ENCODE measurements at places on chromosomes 2 and 18.

GRCh38 chr2:39547811-39548719 lies 111.0 kb upstream of the MAP4K3 start:
- no peak for DNase-seq

GRCh38 chr2:11914455-11914854 lies 168.0 kb downstream of the LPIN1 start:
- DNase-seq, result no peak

GRCh38 chr2:68278169-68278568 lies 25.8 kb upstream of the PPP3R1 start:
- no peak for DNase-seq

DNA sequence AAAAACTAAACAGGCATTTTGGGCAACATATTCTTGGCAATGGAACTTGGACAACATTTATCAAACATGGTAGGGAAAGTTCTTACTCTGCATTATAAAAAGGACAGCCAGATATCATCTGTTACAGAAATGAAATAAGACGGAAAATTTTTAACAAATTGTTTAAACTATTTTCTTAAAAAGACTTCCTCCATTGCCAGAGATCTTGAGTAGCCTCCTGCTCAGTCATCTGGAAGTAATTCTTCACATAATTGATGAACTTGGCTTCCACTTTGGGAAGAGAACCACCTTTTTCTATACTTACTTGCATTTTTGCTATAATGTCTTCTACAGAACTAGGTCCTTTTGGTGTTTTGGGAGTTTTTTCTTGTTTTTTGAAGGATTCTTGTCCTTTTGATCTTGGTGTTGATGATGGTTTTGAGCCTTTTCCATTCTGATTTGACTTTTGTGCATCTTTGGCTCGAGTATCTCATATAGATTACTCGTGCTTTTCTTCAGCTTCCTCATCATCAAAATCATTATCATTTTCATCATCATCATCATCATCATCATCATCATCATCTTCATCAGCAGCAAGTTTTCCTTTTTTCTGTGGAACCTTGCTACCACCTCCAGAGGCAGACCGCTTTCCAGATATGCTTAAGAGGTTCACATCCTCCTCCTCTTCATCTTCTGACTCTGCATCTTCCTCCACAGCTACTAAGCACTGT lies 66.2 kb downstream of the CD28 start:
- DNase-seq, result no peak

DNA sequence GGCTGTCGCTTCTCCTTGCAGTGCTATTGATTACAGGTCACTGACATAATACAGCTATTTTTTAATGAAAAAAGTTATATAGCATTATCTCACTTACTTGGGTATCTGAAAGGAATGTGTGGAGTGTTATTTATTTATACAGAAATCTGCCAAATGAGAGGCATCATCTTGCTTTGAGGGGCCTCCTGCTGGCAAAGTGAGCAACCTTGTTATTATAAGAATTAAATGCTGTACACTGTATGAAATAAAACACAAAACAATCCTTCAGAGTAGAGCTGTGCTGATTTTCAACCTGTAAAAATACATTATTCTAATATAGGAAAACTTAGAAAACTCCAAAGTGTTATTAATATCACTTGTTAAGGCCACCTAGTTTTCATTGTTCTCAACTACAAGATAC lies 20.9 kb downstream of the ERBB4 start:
- DNase-seq, result no peak

- DNase-seq, result peak; percentile 26
These were observed 304.3 kb downstream of the CELF4 start for GRCh38 chr18:37261246-37261840.

DNA sequence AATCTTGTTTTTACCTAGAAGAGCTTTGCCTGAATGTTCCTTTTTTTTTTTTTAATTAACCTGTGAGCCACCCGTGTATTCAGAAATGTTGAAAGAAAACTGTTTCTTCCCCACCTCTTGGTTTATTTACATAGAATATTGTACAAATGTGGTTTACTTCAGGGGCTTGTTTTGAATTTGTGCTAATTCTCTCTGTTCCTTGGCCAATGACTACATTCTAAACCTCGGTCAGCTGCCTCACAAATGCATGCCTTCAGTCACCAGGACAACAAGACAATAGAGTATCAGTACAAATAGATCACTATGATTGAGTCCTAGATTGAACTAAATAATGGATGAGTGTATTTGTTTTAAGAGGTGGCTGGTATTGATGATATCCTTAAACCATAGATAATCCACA lies 36.0 kb downstream of the AGFG1 start:
- DNase-seq, result no peak

DNA sequence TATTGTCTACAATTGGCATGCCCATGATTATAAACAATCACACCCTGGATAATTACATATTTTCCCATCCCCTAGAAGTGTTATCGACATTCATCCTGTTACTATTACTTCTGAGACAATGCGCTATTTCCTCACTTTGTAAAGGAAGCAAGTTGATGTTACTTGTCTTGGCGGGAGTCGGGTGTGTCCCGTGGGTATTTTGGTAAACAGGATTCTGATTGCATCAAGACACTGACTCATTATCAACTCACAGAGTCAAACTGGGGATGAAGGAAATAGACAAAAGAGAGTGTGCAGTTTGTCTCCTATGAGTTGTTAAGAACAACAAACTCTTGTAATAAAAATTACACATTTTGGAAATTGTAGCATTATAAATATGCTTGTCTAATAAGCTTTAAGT lies 142.7 kb downstream of the GALR1 start:
- no peak for DNase-seq

DNA sequence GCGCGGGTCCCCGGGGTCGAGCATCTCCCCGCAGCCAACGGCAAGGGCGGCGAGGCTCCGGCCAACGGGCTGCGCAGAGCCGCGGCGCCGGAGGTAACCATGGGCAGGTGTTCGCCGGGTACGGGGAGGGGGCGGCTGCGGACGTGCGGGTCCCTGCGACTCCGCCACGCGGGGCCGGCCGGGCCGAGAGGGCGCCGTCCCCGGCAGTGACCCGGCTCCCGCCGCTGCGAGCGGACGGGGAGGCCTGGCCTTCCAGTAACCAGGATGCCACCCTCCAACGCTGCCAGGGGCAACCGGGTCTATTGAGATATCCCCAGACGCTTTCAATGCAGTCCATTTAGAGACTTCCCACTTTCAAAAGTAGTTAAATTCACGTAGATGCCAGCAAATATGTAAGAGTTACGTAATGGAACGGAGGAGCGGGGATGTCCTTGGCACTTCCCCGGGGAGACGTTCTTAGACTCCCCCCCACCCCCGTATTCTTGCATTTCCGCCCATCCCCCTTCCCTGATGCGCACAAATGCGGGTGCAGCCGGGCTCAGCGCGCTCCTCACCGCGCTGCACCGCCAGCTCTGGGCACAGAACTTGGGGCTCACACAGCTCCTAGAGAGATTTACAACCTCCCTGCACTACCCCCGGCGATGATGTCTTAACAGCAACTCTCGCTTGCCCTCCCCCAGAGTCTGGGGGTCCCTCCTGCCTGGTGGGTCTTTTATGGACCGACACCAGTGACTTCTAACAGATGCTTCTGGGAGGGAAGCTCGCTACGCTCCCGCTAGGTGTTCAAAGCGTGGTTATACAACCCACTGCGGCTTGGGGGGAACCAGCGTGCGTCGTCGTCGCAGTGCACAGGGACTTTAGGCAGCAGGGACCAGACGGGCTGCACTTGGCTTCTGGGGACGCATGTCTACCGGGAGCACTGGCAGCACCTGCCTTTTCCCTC lies 657 bp downstream of the SGPP2 start:
- no peak for DNase-seq

- no peak for DNase-seq
These were observed 124.2 kb upstream of the CCDC68 start for GRCh38 chr18:55083461-55083860.

GRCh38 chr2:140200307-140200706 lies 1420.1 kb upstream of the NXPH2 start:
- DNase-seq, result no peak

- DNase-seq, result no peak
These were observed 1.7 kb downstream of the EN1 start for GRCh38 chr2:118845522-118846441.

- no peak for DNase-seq
These were observed 64.2 kb downstream of the PTPN2 start for GRCh38 chr18:12819841-12820240.

DNA sequence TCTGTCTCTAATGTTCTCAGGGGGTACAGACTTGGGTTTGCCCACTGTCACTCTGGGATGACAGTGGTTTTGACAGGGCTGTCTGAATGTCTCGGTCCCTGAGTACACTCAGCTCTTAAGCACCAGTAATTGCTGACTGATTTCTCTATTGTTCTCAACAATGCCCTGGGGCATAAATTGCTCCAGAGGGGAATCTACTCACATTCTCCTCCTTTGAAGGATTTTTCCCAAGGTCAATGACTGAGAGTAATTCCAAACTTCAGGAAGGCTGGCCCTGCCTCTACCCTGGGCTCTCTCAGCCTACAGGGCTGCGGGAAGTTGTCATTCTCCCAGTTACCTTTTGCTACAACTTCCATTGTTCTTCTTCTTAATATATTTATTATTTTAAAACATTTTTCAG lies 36.5 kb downstream of the MC2R start:
- DNase-seq, result no peak

GRCh38 chr2:727071-727470 lies 49.9 kb upstream of the TMEM18 start:
- no peak for DNase-seq

- no peak for DNase-seq
These were observed 150.6 kb upstream of the UBE2E3 start for GRCh38 chr2:180829836-180830235.

GRCh38 chr2:165678882-165679281 lies 115.2 kb downstream of the GALNT3 start:
- DNase-seq, result no peak

DNA sequence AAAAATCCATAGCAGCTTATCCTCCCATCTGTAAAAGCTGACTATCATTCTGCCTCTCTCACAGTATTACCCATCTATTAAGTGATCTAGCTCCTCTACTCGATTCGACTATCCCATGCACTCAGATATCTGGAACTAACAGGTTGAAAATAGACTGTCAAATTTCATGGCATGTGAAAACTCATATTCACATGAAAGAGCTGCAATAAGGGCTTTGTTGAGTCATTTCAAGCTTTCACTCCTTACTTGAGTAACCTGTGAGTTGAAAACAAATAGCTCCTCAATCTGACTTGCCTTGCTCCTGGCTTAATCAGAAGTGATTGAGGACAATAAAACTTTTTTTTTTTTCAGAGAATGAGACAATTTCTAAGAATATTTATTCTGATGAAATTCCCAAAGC lies 192.4 kb upstream of the ERBB4 start:
- DNase-seq, result no peak

GRCh38 chr2:73821669-73822068 lies 7.1 kb upstream of the STAMBP start:
- DNase-seq, result no peak

DNA sequence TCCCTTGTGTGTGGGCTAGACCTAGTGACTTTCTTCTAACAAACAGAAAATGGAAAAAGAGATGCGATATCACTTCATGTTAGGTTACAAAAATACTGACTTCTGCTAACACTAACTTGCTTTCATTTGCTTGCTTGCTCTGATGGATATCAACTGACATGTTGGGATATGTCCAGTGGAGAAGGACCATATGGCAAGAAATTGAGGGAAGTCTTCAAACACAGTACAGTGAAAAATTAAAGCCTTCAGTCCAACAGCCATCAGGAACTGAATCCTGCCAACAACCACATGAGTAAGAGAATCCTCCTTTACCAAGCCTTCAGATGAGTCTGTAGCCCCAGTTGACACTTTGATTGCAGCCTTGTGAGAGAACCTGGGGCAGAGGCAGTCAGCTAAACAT lies 143.9 kb downstream of the MAIP1 start:
- peak; percentile 51 for DNase-seq

GRCh38 chr2:189254268-189254883 lies 74.8 kb upstream of the COL5A2 start:
- DNase-seq, result no peak

DNA sequence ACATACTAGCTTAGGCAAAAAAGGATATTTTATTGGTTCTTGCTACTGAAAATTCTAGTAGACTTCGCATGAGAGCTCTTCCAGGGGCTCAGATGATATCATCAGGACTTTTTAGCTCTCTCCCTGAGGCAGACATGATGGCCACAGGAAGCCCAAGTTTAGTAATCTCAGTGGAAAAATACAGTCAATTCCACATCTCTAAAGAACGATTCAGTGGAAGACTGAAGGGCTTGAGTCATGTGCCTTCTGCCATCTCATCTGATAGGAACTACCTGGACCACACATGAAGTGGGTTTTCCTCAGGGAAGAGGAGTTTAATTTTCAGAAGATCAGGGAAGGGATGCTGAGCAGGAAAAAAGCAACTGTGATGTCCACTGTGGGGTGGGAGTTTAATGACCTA lies 117.3 kb downstream of the TTC27 start:
- DNase-seq, result no peak

GRCh38 chr18:59839931-59840685 lies 59.7 kb upstream of the PMAIP1 start:
- no peak for DNase-seq

DNA sequence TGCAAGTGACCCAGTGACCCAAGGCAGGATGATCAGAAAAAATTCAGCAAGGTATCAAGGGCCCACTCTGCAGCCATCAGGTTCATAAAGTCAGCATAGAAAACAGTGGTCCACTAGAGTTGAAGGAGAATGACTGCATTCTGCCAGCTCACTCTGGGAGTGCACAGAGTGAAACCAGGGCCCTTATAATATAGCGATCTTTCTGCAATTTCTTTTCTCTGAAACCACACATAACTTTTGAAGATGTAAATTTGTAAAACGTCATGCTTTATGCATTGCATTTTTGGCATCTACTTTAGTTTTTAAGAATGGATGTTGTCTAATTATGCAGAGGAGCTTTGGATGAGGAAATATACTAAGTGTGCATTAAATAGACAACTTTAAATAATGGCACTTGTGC lies 225.0 kb upstream of the SMIM21 start:
- no peak for DNase-seq

- no peak for DNase-seq
These were observed 34.3 kb downstream of the CRACDL start for GRCh38 chr2:98901702-98902101.

GRCh38 chr2:167853717-167854116 lies 393.7 kb downstream of the STK39 start:
- DNase-seq, result no peak

- DNase-seq, result no peak
These were observed 743.7 kb upstream of the HS6ST1 start for GRCh38 chr2:129062146-129062912.

DNA sequence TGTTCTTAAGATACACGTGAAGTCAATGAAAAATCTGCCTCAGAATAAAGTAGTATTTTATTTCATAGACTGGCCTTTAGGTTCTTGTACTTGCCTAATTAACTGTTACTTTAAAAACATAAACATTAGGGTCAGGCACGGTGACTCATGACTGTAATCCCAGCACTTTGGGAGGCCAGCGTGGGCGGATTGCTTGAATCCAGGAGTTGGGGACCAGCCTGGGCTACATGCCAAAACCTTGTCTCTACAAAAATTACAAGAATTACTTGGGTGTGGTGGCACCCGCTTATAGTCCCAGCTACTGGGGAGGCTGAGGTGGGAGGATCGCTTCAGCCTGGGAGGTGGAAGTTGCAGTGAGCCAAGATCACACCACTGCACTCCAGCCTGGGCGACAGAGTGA lies 16.0 kb upstream of the SNORC start:
- DNase-seq, result no peak

GRCh38 chr2:119741001-119741400 lies 18.7 kb upstream of the PTPN4 start:
- no peak for DNase-seq

Measured in DMS 273 treated with DMSO at 0.1 percent for 48 hours (cell line).